Muscle of leg (tissue), 16 donors: ENCODE measurements at places on chromosomes 5 and 9. TPM values are rescaled to one million over a fixed set of nuclear protein-coding genes. Genes with fewer than 3 reads are reported as not detected.

- no peak for DNase-seq
These were observed 216.9 kb upstream of the TLX3 start for GRCh38 chr5:171092194-171092593.

DNA sequence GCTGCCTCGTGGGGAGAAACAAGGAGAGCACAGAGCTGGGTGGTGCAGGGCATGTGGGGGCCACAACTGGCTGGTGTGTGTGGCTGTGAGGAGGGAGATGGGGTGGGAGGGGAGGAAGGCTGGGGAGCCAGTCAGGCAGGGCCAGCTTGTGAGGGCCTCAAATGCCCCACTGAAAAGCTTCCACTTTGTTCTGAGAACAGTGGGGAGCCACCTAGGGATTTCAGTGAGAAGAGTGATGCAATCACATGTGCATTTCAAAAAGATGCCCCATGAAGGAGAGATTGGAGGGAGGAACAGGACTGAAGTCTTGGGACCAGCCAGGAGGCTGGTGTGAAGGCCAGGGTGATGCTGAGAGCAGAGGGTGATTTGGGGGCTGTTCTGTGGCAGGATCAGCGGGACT is 1.3 kb downstream of the OR13J1 start:
- no peak for DNase-seq

- no peak for DNase-seq
These were observed 26.6 kb downstream of the WNT8A start for GRCh38 chr5:138110266-138110963.

Gene FUBP3
- 47.5 TPM for polyA plus RNA-seq

- peak; percentile 14 for DNase-seq
These were observed 171.9 kb upstream of the ELL2 start for GRCh38 chr5:96133341-96134079.

Gene PRRX2
- polyA plus RNA-seq: 4.7 TPM

Gene CYLC2
- not detected for polyA plus RNA-seq

Gene ADAMTS2
- polyA plus RNA-seq: 34.2 TPM
